ENCODE measurements at places on chromosomes 12 and 14.

- DNase-seq = peak; percentile 67
These were observed at the start of gene DYRK2 for GRCh38 chr12:67648521-67649260. Gene DYRK2 (plus strand): TSS chr12:67648745. CDS start chr12:67649134, 389 bp downstream.

GRCh38 chr12:19131025-19131444 lies 1.5 kb downstream of the PLEKHA5 start:
- DNase-seq = peak; percentile 59

- DNase-seq = no peak
These were observed 21.9 kb downstream of the CEP170B start for GRCh38 chr14:104886690-104887622.

DNA sequence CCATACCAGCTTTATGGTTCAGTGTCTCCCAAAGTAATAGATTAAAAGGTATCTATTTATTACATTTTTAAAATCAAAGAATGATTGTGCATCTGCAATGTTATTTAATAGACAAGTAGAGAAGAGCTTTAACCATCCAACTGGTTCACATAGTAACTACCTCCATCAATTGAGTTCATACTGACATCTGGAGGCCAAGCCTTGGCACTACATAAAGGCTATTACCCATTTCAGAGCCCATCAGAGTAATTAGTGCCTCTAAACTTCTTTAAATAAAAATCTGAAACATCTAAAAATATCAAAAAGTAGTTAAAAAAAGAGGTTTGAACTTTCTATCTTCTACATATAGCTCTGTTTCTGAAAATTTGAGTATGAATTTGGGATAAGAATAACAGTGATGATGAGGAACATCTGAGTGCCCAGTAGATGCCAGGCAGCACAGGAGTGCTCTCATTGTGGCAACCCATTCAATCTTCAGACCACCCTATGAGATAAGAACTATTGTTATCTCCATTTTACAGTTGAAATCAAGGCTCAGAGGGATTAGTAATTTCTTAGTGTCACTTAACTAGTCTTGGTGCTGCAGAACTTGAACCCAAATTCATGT lies 132.9 kb upstream of the DAAM1 start:
- DNase-seq = peak; percentile 81

All from fibroblast of the aortic adventitia (primary cell).